Right hindlimb (tissue), 1 donor: ENCODE measurements at places on chromosomes 11 and 22.

- DNase-seq = no peak
These were observed 13.5 kb downstream of the KIAA1671 start for GRCh38 chr22:24965822-24966626.

DNA sequence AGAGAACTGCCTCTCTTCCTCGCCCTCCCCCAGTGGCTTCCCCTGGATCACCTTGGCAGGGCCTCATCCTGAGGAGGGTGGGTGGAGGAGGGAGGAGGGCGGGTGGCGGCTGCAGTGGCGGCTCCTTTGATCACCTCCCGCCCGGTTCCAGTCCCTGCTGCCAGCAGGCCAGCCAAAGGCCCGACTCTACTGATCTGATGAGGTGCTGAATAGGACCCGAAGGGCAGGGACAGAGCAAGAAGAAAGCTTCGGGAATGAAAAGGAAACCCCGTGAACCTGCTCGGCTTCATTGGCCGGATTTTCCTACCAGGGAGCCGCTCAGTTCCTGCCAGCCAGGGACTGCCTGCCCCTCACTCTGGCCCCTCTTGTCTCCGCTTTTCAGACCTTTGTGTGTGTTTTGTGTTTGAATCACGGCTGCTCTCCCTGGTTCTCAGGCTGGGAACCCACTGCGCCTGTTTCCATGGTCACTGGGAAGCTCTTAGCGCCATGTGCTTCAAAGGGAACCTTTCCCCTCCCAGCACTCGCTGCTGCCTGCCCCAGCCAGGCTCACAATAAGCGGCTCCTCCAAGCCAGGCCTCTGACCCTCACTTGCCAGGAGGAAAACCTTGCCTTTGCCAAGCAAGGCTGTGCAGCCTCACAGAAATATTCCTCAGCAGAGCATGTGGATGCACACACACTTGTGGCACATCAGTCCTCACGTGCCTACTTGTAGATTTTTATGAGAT lies 56.8 kb downstream of the C22orf31 start:
- DNase-seq = peak; percentile 52

- no peak for DNase-seq
These were observed 376.4 kb downstream of the BRD1 start for GRCh38 chr22:49451070-49451840.

- DNase-seq = peak; percentile 61
These were observed 928 bp downstream of the FBXO7 start for GRCh38 chr22:32475468-32476010.

- peak; percentile 39 for DNase-seq
These were observed 16.2 kb downstream of the PIWIL3 start for GRCh38 chr22:24758164-24758799.

GRCh38 chr11:5242933-5243815 lies 6.5 kb downstream of the HBG1 start:
- no peak for DNase-seq

DNA sequence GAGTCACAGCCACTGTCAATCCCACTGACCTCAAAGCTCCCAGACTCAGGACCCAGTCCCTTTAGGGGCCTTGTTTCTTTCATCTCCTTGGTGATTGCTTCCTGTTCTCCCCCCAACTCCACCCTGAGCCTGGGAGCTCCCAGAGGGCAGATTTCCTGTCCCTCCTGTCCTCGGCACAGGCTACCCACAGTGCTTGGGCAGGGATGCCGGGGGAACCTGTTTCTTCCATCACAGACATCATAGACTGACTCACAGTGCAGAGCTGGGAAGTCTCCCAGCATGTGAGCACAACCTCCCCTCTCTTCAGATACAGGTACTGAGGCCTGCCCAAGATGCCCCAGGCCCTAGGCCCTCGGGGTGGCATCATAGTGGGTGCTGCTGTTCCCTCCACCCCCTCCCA lies 16.6 kb downstream of the TRIM29 start:
- no peak for DNase-seq

- DNase-seq = no peak
These were observed 34.8 kb downstream of the PDGFD start for GRCh38 chr11:104129145-104129544.

- DNase-seq = no peak
These were observed 5.3 kb downstream of the FXYD6 start for GRCh38 chr11:117871160-117871559.

DNA sequence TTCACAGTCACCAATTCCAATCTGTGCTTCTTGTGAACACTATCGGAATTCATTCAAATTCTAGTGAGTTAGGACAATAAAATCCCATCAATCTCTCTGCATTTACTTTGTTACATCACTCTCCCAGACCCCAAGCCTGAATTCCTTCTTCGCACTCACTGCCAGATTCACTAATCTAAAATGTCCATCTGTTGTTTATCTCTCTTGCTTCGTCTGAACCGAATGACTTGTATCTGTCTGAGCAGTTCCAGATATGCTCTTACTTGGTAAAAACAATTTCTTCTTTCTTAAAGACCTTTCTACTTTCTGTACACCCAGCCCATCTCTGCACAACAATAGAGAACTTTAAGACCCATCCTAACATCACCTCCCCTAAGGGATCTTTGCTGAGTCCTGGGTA lies 7.0 kb downstream of the MMP10 start:
- DNase-seq = no peak

DNA sequence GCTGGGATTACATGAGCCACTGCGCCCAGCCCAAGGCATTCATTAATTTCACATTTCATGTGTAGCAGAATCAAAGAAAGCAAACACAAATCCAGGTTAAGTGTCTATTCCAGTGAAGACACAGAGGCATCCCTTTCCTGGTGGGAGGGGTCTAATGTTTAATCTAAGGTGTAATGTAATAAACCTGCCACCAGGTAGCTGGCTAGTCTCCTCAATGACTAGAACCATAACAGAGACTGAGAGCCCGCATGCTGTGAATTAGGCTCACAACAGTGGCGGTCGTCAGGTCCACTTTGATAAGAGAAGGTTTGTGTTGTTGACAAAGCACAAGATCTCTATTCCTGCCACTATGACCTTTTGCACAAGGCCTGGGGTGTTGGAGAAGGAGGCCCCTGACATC lies 64.2 kb upstream of the ADA2 start:
- DNase-seq = no peak

DNA sequence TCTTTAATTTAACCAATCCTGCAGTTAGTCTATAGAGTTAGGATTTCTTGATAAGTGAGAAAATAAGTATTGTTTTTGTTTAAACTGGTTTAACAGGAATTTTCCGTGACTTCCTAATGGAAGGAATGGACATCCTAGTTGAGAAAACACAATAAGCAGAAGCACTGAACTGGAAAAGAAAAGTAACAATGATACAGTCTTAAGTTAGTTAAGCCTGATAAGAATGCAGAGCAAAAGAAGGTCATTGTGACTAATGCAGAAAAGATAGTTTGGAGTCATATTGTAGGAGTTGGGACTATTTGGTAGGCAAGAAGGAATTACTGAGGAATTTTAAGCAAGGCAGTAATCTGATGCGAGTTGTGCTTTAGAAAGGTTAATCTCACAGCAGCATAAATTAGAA lies 11.7 kb downstream of the RNF141 start:
- DNase-seq = no peak

- peak; percentile 14 for DNase-seq
These were observed 2.3 kb downstream of the NUDT8 start for GRCh38 chr11:67627441-67627811.

DNA sequence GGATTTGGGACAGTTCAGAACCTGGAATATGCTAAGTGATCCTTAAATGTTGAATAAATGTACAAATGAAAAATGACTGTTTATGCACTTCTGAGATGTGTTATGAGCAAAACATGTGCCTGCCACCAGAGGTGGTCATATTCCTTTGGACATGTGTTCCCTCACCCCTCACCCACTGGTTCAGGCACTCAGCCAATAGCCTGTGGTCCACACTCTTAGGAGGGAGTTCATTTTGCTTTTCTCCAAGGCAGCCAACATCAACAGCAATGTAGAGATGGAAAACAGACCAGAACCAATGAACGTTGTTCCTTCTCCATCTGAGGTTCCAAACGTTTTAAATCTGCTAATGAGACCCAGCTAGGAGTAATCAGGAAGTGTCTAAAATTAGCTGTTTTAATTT lies 44.0 kb downstream of the RPUSD4 start:
- peak; percentile 55 for DNase-seq

GRCh38 chr11:63564784-63565350 lies 1.7 kb upstream of the PLAAT2 start:
- DNase-seq = no peak

DNA sequence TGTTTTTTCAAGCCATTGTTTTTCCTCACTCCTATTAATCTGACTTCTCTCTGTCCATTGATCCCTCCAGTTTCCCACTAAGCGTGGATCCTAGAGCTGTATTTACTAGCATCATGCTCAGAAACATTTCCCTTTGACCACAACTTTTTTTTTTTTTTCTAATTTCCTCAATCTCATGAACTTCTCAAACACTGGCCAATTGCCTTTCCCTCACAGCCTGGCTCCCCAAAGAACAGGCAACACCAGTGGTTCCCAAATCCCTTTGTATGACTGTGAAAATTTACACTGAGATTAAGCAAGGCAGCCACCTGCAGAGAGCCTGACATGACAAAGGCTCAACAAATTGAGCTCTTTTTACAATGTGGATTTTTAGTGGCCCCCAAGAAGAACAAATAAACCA lies 1.4 kb upstream of the TPP1 start:
- no peak for DNase-seq

- DNase-seq = no peak
These were observed 95.8 kb downstream of the TP53I11 start for GRCh38 chr11:44854741-44855492.

DNA sequence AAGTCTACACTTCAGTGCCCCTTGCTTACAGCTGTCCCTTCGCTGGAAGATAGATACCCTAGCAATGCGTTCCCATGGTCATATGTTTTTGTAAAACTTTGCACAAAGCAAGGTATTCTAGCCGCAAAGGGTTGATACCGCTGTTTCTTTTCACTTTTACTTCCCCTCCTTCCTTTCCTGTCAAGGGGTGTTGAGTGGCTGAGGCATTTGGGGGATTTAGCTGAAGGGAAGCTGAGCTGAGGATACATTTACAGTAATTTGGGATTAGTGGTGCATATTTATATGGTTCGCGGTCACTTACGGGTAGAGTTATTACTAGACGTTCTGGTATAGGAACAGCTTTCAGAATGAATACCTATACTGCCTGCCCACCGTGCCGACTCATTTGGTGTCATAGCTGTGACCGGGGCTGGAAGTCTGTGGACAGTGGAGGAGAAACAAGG lies 86.9 kb upstream of the WNT11 start:
- DNase-seq = no peak

DNA sequence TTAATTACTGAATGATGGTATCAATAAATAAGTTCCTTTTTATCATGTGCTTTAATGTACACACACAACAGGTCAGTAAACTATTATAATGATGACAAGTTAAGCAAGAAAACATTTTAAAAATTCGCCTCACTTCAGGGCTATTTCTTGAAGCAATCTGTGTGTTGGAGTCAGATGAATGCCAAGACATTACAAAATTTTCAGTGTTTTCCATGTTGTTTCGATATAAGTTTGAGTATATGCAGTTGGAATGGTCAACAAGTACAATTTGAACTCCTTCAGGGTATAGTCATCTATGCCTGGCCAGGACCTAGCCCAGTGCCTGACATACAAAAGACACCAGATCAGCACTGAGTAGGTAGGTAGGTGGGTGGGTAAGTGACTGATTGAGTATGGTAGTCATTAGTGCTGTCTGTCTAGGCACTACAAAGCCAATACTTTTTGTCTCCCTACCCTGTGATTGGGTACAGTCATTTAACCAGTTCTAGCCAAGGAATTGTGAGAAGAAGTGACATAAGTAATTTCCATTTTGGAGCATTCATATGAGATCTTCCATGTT lies 7.5 kb downstream of the PRCP start:
- DNase-seq = no peak

- peak; percentile 2 for DNase-seq
These were observed 98.9 kb downstream of the TRIM29 start for GRCh38 chr11:120039039-120039438.

GRCh38 chr11:36048496-36049247 lies 104.8 kb downstream of the LDLRAD3 start:
- no peak for DNase-seq

GRCh38 chr11:19951558-19952115 lies 208.6 kb downstream of the DBX1 start:
- DNase-seq = no peak

- no peak for DNase-seq
These were observed 36.9 kb downstream of the CHRDL2 start for GRCh38 chr11:74694136-74694930.
